ENCODE measurements at places on chromosomes 16 and 17.

- no peak for DNase-seq
Observed at GRCh38 chr16:72924927-72925630, 122.8 kb downstream of the ZFHX3 start.

DNA sequence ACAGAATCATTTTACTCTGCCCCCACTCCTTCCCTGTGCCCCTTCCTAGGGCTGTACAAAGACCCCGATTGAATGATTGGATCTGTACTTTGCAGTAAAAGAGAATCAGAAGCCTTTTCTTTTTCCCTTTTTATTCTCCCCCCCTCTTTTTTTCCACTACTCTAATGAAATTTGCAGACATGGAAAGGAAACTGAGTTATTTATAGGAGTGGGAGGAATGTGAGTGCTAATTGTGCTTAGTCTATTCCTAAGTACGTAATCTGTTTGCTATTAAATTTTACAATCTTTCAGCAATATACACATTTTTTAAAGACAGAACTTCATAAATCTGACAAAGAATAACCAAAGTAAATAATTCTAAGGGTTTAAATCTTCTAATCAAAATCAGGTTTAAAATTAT lies 314.3 kb downstream of the MAP2K6 start:
- DNase-seq = no peak

GRCh38 chr16:85690469-85691064 lies 1.8 kb upstream of the GINS2 start:
- no peak for DNase-seq

GRCh38 chr16:81357711-81358260 lies 43.0 kb downstream of the GAN start:
- no peak for DNase-seq

GRCh38 chr17:66211047-66211810 lies 18.0 kb downstream of the APOH start:
- no peak for DNase-seq

DNA sequence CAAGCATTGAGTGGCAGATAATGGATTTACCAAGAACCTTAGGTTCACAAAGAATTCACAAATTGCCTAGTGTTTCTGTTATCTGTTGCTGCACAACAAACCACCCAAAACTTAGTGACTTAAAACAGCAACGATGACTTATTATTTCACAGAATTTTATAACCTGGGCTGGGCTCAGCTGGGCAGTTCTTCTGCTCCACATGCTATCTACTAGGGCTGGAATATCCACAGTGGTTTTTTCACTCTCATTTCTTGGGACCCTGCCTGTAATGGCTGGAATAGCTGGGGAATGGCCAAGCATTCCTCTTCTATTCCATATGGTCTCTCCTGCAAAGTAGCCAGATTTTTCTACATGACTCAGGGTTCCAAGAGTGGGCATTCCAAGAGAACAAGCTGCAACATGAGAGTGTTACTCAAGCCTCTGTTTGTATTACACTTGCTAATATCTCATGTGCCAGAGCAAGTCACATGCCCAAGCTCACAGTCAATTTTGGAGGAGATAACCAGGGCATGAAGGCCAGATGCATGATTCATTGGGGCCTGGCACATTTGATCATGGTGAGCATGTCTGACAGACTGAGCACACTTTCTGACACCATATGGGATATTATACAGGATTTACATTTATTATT lies 4.9 kb upstream of the PSMD7 start:
- no peak for DNase-seq

DNA sequence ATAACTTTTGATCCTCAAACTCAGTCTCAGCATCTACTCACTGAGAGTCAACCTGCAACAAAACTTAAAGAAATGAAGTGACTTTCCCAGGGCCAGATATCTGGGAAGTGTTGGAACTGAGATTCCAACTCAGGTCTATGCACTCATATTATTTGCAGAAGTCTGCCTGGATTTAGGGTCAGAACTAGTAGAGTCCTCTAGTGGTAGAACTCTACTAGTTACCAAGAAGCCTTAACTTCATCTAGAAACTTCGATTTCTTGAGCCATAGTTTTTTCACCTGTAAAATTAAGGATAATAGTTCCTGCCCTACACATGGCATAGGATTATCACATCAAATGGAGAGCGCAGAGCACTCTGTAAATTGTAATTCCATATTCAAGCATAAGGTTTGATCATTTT lies 23.4 kb upstream of the KRT24 start:
- no peak for DNase-seq

All from GM13976 (cell line).